ENCODE measurements at places on chromosomes 6 and 20.

DNA sequence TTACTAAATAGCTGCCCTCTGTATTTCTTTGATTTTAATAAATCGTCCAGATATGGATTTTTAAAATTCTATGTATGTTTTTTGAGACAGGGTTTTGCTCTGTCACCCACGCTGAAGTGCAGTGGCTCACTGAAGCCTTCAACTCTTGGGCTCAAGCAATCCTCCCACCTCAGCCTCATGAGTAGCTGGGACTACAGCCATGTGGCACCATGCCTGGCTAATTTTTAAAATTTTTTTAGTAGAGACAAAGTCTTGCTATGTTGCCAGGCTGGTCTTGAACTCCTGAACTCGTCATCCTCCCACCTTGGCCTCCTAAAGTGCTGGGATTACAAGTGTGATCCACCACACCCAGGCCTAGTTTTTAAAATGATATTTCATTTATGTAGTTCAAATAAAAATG, 47.4 kb upstream of the DDR1 start:
- no peak for DNase-seq

DNA sequence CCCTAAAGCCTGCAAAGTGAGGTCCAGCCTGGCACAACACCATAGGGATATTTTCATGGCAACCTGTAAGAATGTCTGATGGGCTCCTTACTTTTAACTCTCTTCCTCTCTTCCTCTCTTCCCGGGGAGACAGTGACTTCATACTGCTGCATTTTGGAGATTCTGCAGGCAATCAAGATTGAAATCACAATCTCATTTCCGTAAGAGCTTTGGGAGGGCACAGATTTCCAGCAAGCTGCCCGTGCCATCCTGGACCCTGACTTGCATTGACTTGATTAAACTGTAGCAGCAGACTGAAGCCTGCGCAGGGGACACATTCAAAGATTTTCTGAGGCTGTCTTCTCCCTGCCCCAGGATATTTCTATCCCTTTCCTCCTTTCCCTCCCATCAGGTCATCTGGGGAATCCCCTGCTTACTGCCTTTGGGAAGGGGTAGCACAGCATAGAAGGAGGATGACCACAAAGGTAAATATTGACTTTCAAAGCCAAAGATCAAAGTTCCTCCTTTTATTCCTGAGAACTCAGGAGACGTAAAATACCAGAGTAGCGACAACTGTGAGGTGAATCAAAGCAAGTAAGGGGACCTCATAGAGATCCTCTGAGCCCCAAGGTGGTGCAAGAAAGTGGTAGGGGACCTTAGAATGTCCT, 504.0 kb upstream of the ARID1B start:
- peak; percentile 36 for DNase-seq

- no peak for DNase-seq
Observed at GRCh38 chr6:124907596-124907995, 54.6 kb upstream of the RNF217 start.

DNA sequence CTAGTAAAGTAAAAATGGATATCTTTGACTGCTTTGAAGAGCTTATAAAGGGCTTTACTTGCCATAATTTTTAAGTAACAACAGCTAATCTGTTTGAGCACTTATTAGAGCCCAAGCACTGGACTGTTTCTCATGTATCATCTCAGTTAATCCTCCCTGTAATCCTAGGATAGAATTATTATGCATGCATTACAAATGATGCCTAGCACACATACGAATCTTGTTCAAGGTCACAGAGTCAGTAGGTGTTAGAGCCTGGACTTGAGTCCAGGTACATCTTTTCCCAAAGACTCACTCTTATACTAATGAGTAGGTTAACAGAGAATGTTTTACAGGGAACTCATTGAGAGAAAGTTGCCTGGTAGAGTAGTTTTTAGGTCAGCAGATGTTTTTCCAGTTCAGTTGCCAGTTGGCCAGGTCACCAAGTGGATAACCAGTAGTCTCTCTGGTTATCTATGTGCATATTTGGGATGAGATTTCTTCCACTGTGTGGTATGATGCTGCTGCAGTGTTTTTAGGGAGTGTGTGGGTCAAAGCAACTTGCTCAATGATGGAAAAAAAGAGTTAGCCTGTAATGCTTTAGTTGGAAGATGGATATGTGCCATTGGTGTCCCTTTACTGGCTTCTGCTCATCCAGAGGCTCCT, 32.3 kb upstream of the LAMA4 start:
- DNase-seq = no peak

- DNase-seq = no peak
Observed at GRCh38 chr6:145015739-145016558, 719.4 kb downstream of the EPM2A start.

- DNase-seq = no peak
Observed at GRCh38 chr6:153956808-153957207, 82.2 kb upstream of the OPRM1 start.

GRCh38 chr6:137967689-137968454, 100.8 kb downstream of the TNFAIP3 start:
- no peak for DNase-seq

GRCh38 chr6:34424200-34425131, 1.4 kb downstream of the RPS10 start:
- no peak for DNase-seq

DNA sequence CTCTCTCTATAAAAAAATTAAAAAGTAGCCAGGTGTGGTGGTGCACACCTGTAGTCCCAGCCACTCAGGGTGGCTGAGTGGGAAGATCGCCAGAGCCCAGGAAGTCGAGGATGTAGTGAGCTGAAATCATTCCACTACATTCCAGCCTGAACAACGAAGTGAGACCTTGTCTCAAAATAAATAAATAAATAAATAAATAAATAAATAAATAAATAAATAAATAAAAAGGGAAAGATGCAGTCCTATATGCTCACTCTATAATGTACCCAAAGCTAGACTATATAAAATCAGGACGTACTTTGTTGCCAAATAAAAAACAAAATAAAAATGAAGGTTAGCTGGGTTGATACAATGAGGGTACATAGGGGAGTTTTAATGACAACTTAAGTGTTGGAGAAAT, 26.1 kb upstream of the NHSL1 start:
- no peak for DNase-seq

DNA sequence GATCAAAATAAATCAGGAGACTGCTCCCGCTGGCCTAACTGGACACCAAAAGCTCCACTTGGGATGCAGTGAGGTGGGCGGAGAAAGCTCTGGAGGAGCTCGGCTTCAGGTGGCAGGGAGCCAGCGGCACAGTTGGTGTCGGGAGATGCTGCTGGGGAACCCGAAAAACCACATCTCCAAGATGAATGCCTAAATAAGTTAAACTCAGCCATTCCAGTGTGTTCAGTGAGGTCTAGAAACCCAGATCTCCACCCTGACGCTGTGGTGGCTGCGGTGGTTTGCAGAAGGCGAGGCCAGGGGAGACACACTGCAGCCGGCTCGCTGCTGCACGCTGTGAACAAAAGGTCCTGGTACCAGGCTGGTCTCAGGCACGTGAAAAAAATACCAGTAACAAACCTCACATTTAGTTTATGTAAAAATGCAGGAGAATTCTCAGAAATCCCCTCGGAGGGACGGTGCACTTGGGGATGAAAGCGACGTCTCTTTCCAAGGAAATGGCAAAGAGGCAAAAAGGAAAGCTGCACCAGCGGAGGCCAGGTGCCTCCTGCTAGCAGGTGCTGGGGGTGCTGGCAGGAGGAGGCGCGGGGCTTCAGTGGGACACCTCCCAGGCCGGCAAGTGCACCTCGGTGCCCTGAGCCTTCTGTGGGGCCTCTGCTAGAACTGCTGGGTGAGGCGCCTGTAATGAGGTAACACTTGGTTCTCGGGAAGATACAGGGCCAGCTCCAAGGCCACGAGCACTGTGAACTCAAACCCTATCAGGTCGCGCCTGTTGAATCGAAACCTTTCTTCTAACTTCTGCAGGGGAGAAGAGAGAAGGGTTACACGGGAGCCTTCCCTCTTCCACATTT, 3.6 kb downstream of the RPS21 start:
- no peak for DNase-seq

DNA sequence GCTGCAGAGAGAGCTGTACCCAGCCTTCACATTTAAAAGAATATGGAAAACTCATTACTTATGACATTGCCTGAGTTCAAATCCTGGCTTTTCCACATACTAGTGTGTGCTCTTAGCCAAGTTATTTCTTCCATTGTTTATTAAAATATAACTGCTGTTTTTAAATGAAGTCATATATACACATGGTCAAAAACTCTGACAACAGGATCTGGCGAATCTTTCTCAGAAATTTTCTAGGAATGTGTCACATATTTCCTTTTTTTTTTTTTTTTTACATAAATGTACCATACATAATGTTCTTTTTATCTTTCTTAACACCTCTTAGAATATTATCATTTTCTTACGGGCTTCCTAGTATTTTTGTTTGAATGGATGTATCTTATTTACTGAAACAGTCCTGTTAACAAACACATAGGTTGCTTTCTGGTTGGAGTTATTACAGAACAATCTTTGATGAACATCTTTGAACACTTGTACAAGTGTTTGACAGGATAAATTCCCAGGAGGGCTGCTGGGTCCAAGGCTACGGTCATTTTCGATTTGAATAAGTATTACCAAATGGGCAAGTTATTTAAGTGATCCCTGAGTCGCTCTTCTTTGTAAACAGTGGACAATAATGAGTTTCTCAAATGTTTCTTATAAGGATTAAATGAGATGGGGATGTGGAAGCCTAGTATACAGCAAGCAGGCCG, 1.6 kb upstream of the SNX9 start:
- DNase-seq = no peak

DNA sequence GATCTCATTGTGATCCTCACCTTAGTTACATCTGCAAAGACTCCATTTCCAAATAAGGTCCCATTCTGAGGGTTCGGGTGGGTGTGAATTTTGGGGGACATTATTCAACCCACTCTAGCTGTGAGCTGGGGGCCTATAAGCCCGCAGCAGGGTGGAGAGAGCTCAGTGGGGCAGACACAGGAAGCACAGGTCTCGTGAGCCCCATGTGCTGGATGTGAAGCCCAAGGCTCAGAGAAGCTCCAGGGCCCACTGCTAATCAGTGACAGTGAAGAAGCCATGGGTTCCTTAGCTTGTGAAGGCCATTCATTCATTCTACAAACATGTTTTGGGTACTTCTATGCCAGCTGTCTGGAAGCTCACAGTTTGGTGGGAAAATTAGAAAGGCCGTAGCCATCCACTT, 47.5 kb downstream of the CHMP4B start:
- DNase-seq = no peak

GRCh38 chr6:158031381-158032353, 50.0 kb downstream of the SYNJ2 start:
- DNase-seq = no peak

GRCh38 chr6:137095651-137096238, 51.0 kb upstream of the IL20RA start:
- DNase-seq = no peak

DNA sequence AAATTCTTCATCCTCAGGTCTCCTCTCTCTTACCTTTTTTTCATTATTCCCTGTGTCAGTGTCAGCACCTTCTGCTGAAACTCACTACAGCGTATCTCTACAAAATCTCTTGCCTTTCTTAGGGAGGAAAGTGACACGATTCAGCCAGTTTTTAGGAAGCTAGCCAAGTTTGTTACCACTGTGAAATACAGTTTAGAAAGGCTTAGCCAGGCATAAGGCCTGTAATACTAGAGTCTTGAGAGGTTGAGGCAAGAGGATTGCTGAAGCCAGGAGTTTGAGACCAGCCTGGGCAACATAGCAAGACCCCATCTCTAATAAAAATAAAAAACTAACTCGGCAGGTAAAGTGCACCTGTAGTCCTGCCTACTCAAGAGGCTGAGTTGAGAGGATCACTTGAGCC, 16.7 kb downstream of the TAB2 start:
- no peak for DNase-seq

- no peak for DNase-seq
Observed at GRCh38 chr6:52086741-52087140, 672 bp downstream of the PKHD1 start.

DNA sequence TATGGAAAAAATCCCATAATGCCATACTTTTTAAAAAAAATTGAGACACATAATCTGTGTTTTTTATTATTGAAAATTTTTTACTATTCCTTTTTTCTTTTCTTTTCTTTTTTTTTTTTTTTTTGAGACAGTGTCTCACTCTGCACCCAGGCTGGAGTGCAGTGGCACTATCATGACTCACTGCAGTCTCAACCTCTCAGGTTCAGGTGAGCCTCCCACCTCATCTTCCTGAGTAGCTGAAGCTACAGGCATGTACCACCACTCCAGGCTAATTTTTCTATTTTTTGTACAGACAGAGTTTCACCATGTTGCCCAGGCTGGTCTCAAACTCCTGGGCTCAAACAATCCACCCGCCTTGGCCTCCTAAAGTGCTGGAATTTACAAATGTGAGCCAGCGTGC, 100.4 kb downstream of the AFG1L start:
- no peak for DNase-seq

DNA sequence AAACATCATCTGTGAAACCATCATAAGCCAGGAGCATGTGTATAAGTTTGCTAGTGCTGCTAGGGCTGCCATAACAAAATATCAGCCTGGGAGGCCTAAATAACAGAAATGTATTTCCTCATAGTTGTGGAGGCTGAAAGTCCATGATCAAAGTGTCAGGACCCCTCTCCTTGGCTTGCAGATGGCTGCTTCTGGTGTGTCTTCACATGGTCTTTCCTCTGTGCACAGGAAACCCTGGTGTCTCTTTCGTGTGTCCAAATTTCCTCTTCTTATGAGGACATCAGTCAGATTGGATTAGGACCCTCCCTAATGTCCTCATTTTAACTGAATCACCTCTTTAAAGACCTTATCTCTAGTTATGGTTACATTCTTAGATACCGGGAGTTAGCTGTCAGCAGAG, 6.2 kb upstream of the CITED2 start:
- no peak for DNase-seq

DNA sequence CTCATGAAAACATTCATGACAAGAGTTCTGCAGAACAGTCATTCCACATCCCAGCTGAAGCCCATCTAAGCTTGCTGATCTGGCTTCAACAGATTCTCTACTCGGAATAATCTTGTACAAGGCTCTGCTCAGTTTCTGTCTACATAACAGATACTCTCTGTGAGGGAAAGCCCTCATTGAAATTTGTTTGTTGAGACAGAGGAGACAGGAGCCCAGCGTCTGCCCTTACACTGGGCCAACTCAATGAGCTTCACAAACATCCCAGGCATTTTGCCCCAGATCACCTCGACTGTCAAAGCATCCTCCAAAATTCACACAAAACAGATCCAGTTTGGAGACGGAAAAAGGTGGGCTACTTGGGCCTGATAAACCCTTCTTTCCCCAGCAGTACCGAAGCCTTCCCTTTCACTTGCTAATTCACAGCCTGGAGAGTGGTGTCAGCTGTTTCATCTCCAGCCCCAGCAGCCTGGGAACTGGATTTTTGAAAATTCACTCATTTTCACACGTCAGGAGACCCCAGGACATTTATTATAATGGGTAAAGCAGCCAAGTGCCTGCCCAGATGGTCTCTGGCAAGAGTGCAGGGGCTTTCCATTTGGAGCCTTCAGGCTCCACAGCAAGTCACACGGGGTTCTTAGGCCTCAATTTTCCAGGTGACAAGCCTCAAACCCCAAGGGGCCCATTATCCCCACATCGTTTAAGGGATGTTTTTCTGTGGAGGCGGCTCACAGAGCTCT, 7.3 kb downstream of the CCDC167 start:
- DNase-seq = no peak

DNA sequence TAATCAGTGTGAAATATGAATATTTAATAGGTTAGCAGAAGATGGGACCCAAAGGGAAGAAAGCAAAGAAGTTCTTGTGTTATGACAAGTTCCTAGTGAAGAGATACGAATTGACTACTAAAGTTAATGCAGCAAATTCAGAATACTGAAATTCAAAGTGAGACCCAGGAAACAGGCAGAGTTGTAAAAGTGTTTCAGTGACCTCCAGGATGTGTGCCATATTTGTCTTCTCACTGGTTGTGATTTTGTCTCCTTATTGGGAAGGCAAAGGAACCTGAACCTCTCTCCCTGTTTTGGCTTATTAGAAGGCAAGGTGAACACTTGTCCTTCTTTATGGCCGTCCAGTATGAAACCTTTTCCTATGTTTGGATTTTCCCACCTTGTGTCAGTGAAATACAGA, 51.8 kb upstream of the DTNBP1 start:
- DNase-seq = no peak
